ENCODE measurements at places on chromosomes 12 and 14.

DNA sequence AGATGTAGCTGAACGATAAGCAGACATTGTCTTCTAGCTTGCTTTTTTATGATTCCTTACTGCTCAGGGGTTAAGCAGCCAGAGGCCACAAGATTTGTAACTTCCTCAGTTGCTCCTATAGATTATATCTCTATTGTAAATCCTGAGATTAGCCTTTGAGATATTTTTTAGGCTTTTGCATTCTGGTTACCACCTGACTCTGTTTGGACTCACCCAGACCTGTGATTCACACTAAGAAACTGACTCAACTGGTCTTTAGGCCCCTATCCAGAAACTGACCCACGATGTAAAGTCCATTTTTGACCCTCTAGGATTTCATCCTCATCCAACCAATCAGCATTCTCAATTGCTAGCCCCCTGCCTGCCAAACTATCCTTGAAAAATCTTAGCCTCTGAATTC, 194.4 kb downstream of the RASSF9 start:
- H3K4me1 ChIP-seq: no peaks in the 10 kb centered on the region
- H3K36me3 ChIP-seq: no peaks in the 10 kb centered on the region
- no peak overlapping the region for H3K4me3 ChIP-seq
- no peak for DNase-seq

DNA sequence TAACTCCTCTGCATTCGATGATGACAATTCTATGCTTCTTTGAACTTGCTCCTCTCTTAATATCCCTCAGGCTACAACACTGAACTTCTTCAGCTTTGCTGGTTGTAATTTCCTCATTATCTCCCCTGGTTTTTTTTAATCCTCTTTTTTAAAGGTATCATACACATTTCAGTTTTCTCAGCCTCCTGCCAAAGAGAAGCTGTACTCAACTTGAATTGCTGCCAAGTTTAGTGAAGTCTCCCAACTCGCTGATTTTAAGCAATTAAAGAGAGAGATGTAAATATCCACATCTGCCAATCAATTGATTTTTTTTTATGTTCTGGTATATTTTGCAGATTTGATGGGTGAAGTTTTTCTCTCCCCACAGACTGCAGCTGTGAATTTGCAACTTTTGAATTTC, 817.8 kb downstream of the GALC start:
- no peak for DNase-seq
- no peak overlapping the region for H3K4me3 ChIP-seq
- H3K27ac ChIP-seq: no peak overlapping the region
- no peaks in the 10 kb centered on the region for H3K27me3 ChIP-seq
- H3K4me1 ChIP-seq: no peaks in the 10 kb centered on the region
- no peaks in the 10 kb centered on the region for H3K36me3 ChIP-seq

- H3K27me3 ChIP-seq: no peaks in the 10 kb centered on the region
- H3K4me1 ChIP-seq: no peaks in the 10 kb centered on the region
- no peak overlapping the region for H3K4me3 ChIP-seq
- H3K27ac ChIP-seq: no peak overlapping the region
- H3K36me3 ChIP-seq: no peaks in the 10 kb centered on the region
These were observed 16.5 kb downstream of the JAG2 start for GRCh38 chr14:105151838-105152793.

- no peak for DNase-seq
- H3K4me3 ChIP-seq: no peak overlapping the region
- H3K4me1 ChIP-seq: peaks cover 7% of the 10 kb centered on the region
- H3K27ac ChIP-seq: peak overlapping the region; percentile 6
- no peaks in the 10 kb centered on the region for H3K36me3 ChIP-seq
These were observed 53.6 kb downstream of the EIF2S3B start for GRCh38 chr12:10559244-10559643.

GRCh38 chr14:81311778-81312177, 88.3 kb downstream of the STON2 start:
- H3K4me3 ChIP-seq: no peak overlapping the region
- no peaks in the 10 kb centered on the region for H3K36me3 ChIP-seq
- H3K4me1 ChIP-seq: no peaks in the 10 kb centered on the region
- no peak overlapping the region for H3K27ac ChIP-seq

DNA sequence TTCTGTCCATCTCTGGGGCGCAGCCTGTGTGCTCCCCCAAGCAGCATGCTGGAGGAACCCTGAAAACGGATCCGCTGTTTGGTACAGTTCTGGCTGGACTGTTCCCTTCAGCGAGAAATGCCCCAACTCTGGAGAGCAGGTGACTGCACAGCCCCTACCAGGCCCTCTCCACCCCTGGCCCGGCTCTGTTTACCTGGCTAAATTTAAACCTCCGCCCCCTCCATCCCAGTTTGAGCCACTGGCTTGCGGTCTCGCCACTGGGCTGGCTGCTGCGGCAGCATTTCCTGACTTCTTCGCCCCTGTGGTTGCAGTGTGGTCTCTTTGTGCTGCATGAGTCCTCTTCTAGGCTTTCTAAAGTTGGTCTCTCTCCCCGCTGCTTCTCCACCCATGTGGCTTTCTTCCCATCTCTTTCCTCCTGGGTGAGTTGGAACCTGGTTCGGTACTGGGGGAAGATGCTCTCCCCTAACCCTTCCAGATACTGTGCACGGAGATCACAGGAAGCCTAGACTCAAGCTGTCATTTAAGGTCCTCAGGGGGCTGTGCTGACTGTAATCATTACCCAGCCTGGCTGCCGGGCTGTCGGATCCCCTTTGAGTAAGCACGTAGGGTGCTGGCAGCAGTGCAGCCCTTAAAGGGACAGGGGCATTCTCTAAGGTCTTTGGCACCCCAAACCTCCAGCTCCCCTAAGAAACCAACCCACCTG, 60.6 kb downstream of the FBXL14 start:
- DNase-seq: peak; percentile 77
- no peaks in the 10 kb centered on the region for H3K27me3 ChIP-seq

DNA sequence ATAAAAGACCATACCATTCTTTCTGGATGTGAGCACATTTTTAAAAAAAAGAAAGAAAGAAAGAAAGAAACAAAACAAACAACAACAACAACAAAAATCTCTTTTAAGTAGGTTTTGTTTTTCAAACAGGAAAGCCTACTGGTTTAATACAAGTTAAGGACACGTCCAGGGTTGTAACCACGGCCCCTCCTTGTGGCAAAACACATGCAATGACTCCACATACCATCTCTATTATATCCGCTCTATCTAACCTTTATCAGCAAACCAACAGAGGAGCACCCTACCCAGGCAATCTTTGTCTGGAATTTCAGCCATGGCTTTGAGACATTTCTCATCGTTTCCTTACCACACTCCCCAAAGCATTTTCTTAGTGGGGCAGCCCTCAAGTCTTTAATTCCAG, 360.5 kb upstream of the TMPO start:
- H3K4me3 ChIP-seq: no peak overlapping the region
- no peaks in the 10 kb centered on the region for H3K36me3 ChIP-seq
- H3K27ac ChIP-seq: no peak overlapping the region
- no peak for DNase-seq

- H3K27ac ChIP-seq: no peak overlapping the region
These were observed 1.7 kb downstream of the C14orf132 start for GRCh38 chr14:96040828-96041371.

DNA sequence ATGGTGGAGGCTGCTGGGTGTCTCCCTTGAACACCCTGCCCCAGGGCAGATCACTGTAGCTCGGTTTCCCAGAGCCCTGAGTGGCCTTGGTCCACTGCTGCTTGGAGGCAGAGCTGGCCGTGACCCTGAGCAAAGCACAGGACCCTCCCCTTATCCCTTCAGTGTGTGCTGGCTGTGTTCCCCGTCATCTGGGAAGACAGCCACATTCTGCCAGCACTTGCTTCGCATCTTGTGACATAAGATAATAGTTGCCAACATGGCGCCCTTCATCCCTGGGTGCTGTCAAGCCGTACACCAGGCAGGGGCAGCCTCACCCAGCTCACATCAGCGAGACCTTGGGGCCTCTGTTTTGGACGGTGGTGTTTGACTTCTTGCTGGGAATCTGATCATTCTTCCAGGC, 12.1 kb upstream of the ALDH2 start:
- no peaks in the 10 kb centered on the region for H3K27me3 ChIP-seq
- H3K36me3 ChIP-seq: no peaks in the 10 kb centered on the region
- no peak overlapping the region for H3K4me3 ChIP-seq
- no peak overlapping the region for H3K27ac ChIP-seq
- no peak for DNase-seq

DNA sequence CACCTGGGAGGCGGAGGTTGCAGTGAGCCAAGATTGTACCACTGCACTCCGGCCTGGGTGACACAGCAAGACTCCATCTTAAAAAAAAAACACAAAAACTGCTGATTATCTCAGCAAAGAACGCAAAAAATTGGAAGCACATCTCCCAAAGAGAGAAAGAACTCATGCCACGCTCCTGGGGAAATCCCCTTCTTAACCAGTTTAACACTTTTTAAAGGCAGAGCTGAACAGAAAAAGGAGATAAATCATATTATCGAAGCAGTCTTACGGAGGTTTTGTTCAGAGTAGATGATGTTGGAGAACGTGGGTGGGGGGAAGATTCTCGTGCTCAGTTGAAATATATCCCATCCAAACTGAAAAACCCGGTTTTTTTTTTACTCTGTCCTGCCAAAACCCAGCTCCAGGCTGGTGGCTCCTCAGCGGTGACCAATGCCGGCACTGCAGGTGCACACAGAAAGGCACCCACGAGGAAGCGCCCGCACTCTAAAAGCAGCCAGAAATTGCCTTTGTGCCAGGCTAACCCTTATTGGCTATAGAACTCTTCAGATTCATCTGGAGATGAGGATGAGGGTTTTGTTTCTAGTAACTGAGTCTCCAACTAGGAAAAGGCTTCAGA, 100.2 kb upstream of the PARP11 start:
- no peak overlapping the region for H3K27ac ChIP-seq
- H3K4me1 ChIP-seq: peaks cover 4% of the 10 kb centered on the region
- H3K4me3 ChIP-seq: no peak overlapping the region
- no peaks in the 10 kb centered on the region for H3K36me3 ChIP-seq

GRCh38 chr12:89877671-89878070, 169.0 kb upstream of the ATP2B1 start:
- no peak for DNase-seq
- H3K36me3 ChIP-seq: no peaks in the 10 kb centered on the region
- H3K4me3 ChIP-seq: no peak overlapping the region
- no peaks in the 10 kb centered on the region for H3K27me3 ChIP-seq
- no peak overlapping the region for H3K27ac ChIP-seq

DNA sequence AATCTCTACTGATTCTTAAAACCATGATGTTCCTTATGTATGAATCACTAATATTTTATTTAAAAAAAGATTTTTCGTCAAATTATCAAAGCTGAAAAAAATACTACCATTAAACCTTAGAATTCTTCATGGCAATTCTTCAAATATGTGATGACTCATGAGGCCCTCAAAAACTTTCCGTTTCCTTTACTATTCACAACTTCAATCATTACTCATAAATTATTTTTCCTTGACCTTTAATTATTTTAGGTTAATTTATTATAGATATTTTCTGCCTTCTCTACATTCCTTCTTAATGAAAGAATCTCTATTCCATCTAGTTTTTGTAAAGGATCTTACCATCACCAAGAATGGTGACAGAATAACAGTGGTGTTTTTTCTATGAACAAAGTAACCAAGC, 162.1 kb upstream of the SOX5 start:
- no peaks in the 10 kb centered on the region for H3K27me3 ChIP-seq
- no peak overlapping the region for H3K4me3 ChIP-seq
- no peaks in the 10 kb centered on the region for H3K36me3 ChIP-seq
- no peaks in the 10 kb centered on the region for H3K4me1 ChIP-seq
- H3K27ac ChIP-seq: no peak overlapping the region

Measured in GM12878 (cell line).